Naive thymus-derived CD8-positive, alpha-beta T cell (primary cell): ENCODE measurements at places on chromosomes 11 and 22.

DNA sequence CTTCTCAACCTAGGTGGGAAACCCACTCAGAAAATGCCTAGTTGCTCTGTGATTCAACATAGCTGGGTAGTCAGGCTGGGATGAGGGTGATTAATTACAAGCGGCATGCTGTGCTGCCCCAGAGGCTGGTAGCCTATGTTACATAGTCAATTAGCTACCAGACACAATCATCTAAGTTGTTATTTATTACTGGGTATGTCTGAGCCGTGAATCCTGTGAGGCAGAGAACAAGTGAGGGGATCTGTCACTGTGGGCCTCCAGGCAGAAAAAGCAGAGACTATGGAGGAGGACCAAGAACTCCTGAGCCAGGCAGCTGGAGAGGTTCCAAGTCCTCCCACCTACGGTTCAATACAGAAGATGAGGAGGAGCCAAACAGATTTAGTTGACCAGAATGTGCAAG, 186.6 kb upstream of the BDNF start:
- no peak for DNase-seq

DNA sequence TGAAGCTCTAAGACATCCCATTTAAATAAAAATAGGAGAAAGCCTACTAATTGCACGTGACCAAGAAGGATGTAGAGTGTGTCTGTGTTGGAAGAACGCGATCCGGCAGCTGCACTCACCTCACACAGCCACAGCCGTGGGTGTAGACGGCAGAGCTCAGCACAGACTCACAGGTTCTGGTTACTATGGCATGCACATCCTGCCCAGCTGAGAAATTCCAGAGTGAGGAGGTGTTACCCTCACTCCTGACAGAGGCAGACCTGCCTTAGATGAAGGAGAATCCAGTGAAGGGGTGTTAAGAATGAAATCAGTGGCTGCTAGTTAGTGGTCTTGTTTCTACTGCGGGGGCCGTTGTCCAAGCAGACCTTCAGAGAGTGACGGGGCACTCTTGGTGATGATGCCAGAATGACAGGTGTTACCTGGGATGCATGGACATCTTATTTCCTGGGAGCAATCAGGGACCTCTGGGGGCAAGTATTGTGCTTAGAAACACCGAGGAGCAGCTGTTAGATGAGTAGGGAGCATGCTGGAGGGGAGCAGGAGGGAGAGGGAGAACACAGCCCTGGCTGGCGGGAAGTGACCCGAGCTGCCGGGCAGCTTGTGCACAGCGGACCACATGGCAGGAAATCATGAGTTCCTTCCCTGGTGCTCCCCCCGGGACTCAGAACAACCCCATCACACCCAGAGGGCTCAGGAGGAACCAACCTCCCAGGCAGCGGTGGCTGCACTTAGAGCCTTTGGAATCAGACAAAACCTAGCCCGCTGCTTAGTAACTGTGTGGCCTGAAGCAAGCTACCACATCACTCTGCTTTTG, 12.3 kb downstream of the KCNJ5 start:
- DNase-seq = no peak

DNA sequence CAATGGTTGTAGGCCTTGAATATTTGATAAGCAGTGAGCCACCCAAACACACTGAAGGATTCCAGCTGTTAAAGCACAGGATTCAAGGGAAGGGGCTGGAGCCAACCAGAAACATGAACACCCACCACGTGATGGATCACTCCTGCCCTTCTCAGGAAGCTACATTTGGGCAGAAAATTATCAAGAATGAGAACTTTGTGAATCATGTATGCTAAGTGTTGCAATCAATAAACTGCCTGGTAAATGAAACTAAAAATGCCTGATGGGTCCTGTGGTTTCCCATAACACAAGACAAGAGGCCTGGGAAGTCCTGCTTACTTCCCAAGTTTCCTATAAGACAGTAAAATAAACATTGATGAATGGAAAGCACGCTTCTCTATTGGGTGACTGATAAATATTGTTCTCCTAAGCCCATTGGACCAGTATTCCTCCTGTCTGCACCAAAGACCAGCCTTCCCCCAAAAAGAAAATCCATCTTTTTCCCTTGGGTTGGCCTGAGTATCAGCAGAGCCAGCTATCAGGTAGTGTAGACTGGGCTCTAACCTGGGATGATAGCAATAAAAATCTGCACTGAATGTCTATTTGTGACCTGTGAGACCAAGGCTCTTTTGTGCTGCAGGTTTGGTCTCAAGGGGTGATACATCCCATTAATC, 98.4 kb downstream of the CCDC83 start:
- DNase-seq = no peak

- no peak for DNase-seq
Measured at GRCh38 chr22:39325392-39325932, 6.0 kb upstream of the RPL3 start.

DNA sequence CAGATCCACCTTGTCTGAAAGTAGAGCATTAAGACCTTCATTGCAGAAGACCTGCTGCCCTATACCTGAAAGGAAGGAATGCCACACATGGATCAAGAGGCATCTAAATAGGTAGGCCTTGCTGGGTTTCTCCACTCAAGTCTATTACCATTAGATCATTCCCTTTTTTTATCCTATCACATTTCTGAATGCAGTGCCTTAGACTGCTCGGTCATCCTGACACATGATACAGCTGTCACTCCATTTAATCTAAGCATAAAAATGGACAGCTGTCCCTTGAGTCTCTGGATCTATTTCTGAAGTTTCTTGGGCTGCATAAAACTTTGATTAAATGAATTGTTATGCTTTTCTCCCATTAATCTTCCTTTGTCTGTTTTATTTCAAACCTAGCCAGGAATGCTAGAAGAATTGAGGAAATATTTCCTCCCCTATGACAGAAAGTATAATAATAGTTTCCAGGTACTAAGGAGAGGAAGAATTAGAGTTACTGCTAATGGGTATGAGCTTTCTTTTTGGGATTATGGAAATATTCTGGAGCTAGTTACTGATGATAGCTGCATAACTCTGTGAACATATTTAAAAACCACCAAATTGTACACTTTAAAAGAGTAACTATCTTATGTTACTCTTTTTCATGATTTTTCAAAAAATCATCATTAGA, 88.0 kb downstream of the DLG2 start:
- DNase-seq = no peak

GRCh38 chr11:104043142-104043541, 6.7 kb downstream of the DDI1 start:
- DNase-seq = no peak

GRCh38 chr11:109123816-109124787, 297.9 kb upstream of the C11orf87 start:
- DNase-seq = no peak

DNA sequence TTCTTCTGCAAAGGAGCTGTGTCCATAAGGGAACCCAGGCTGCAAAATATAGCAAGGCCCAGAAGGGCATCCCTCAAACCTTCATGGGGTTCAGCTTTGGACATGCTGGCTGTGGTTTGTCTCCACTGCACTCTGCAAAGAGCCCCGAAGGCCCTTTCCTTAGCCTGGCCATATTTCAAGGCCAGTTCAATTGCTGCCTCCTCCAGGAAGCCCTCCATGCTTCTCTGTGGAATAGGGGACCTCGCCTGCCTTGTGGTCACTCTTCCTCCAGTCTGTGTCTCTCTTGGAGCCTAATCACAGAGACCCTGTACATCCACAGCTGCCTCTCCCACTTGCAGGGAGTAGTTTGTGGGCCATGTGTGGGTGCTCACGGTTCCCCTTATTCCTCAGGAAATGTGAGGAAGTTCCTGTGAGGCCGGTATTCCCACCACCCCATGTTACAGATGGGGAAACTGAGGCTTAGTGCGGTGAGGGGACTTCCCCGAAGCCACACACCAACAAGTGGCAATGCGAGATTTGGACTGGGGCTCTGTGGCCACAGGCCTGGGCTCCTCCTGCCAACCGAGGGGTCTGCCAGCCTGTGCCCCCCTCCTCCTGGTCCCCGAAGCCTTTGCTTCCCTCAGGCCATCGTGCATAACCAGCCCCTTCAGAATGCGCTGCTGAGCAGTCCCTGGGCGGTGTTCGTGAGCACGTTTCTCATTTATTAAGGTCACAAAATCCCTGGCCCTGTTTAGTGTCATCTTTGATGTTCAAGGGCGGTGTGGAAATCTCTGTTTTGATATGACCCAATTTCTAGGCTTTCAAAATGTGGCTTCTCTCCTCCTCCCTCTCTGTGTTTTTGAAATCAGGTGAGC, 65.8 kb downstream of the PARVB start:
- DNase-seq = no peak

GRCh38 chr11:126072141-126072741, 9.6 kb upstream of the CDON start:
- no peak for DNase-seq
